ENCODE measurements at places on chromosomes 1 and 21. TPM values are rescaled to one million over a fixed set of nuclear protein-coding genes. Genes with fewer than 3 reads are reported as not detected.

Gene RAB7B
- 0.54 TPM for total RNA-seq

Gene TADA1
- 33.4 TPM for total RNA-seq

Gene TDRD10
- 0.82 TPM for total RNA-seq

Gene HES4
- 14.9 TPM for total RNA-seq

Gene WDTC1
- 23.0 TPM for total RNA-seq

Gene LCE2C
- total RNA-seq = not detected

Gene DFFB
- total RNA-seq = 7.2 TPM

Gene CHIA
- total RNA-seq = not detected

Gene ADCY10
- 0.27 TPM for total RNA-seq

Gene LRRC71
- total RNA-seq = 0.64 TPM

Gene PHC2
- 47.2 TPM for total RNA-seq

Gene SPRR4
- total RNA-seq = not detected

Gene WDR4
- total RNA-seq = 14.5 TPM

Gene IGSF3
- total RNA-seq = 75.4 TPM

Gene C1orf105
- total RNA-seq = not detected

Gene FABP3
- total RNA-seq = 17.9 TPM

Gene CELA2A
- not detected for total RNA-seq

Gene CA6
- not detected for total RNA-seq

Gene HIVEP3
- 18.2 TPM for total RNA-seq

Gene RGS13
- not detected for total RNA-seq

Gene TFF3
- not detected for total RNA-seq

Gene HPCAL4
- 27.9 TPM for total RNA-seq

Gene GPR25
- not detected for total RNA-seq

Gene CXADR
- total RNA-seq = 139 TPM

Gene ADORA1
- 19.1 TPM for total RNA-seq

Gene SLC22A15
- 32.8 TPM for total RNA-seq

Gene SFN
- total RNA-seq = not detected

Gene TTLL10
- 0.18 TPM for total RNA-seq

Gene DUSP23
- total RNA-seq = 12.2 TPM

Gene F13B
- total RNA-seq = not detected

Gene CRABP2
- 9.6 TPM for total RNA-seq

Gene PRKAA2
- total RNA-seq = 23.8 TPM

Gene ASCL5
- total RNA-seq = not detected

Gene PTPN14
- total RNA-seq = 6.0 TPM

Gene MAN1A2
- 63.8 TPM for total RNA-seq

Gene LRRC53
- 0.27 TPM for total RNA-seq

Gene ZNF695
- 11.9 TPM for total RNA-seq

Gene FAM151A
- not detected for total RNA-seq

Data from cerebellum (tissue), 4 donors.